ENCODE measurements at places on chromosomes 2 and 18. TPM values are rescaled to one million over a fixed set of nuclear protein-coding genes. Genes with fewer than 3 reads are reported as not detected.

The SALL3 gene
- not detected for total RNA-seq

The MTCL1 gene
- total RNA-seq, result 20.5 TPM

The BIN1 gene
- 68.0 TPM for total RNA-seq

The BUB1 gene
- total RNA-seq, result 12.2 TPM

The ZNF513 gene
- total RNA-seq, result 7.6 TPM

The HAAO gene
- total RNA-seq, result 0.09 TPM

The PROKR1 gene
- not detected for total RNA-seq

The ERBB4 gene
- total RNA-seq, result under 0.01 TPM

The DUSP2 gene
- total RNA-seq, result 0.54 TPM

The PCBP1 gene
- total RNA-seq, result 44.0 TPM

The MC4R gene
- not detected for total RNA-seq
